M059J (cell line): ENCODE measurements at places on chromosomes 2 and 18.

DNA sequence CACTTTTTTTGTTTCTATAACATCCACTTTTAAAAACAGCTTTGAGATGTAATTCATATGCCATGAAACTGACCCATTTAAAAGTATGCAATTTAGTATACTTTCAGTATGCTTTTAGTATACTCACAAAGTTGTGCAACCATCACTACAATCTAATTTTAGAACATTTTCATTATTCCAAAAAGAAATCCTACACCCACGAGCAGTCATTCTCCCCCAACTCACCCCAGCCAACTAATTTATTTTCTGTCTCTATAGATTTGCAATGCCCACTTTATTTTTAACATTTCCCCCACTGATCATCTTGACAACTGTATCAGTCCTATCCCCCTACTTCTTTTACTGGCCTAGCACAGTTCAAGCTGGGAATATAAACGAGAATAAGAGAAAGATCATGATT, 39.1 kb downstream of the FAM98A start:
- no peak for DNase-seq

DNA sequence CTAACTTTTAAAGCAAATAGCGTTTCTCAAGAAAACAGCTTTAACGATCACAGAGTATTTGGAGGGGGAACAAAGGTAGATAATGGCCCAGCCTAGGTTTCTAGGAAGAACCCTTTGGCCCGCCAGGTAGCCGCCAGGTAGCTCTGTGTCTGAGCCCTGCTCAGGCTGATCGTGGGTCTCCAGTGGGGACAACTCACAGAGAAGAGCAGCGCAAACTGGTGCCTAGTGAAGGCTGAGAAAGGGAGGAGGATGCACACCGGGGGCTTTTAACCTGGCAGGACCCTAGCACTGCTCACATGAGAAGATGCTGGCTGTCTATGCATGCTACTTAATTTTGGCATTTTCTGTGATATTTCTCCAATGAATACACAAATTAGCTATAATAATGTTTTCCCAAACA, 5.8 kb downstream of the NGEF start:
- DNase-seq: no peak

DNA sequence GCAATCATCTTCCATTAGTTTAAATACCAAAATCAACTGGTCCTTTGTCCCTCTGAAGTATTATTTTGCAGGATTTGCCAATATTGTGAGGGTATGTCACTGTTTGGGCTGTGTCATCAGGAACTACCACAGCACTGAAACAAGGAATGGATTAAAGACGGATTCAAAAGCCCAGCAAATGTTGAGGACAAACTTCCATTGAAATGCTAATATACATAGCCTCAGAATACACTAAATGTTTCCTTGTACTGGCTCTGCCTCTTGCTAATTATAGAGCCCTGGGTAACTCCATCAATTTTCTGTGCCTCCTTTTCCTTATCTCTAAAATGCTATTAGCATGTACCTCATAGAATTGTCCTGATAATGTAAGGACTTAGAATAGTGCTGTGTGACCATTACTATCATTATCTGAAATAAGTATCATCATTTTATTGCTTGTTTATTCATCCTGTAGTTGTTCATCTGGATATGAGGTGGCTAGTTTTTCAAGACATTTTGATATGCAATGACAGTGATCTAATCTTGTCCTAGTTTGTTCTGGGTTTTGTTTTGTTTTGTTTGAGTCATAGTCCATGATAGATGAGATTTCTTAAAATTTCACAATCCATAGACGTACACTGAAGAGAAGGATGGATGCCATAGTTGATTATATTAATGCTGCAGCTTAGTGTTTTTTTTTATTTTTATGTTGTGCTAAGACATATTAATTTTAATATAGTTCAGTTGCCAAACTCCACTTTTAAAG, 333.4 kb upstream of the KCNH7 start:
- no peak for DNase-seq

DNA sequence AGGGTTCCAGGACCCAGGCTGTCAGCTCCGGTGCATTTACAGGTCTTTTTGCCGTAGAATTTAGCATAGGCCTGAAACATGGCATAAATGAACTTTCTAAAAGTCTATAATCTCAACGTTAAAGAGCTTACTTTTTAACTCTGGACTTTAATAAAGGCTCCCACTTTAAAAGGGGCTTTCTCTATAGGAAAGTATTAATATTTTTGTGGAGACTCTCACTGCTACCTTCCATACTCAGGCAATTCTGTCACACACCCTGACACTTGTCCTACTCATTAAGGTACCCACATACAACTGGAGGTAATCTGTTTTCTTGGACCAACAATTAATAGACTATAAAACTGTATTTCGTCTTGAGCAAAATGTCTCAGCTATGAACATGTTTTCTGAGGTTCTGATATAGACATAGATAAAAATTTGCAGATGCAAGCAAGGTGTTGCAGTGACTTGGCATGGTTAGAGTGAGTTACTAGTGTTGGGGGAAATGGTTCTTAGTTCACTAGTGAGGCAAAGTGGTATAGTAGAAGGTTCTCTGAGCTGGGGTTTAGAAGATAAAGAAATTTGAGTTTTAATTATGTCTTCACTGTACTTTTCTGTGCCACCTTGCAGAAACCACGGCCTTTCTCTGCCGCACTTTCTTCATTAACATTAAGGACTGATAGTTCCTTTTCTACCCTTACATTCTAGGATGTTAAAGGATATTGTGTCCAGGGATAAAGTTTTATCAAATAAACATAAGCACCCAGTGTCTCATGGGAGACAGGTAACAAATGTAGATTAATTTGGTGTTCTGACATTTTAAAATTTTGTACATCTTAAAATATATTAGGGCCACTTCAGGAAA, 10.8 kb upstream of the NR4A2 start:
- DNase-seq: no peak

DNA sequence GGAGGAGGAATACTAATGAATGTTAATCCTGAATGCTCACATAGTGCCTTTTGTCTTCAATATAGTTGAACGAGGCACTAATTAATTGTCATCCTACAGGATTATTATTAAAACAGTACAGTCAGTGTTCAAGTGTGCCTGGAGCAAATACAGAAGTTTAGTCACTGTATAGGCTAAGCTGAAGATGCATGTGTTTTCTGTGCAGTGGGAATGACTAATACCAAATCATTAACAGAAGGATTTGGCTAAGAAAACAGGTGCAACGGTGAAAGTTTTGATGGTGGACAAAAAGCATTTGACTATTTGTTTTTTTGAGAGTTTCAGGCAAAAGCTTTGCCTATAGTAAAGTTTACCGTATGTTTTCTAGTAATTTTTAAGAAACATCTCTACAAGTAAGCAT, 62.8 kb downstream of the DCC start:
- DNase-seq: no peak

GRCh38 chr2:239720361-239721360, 304.5 kb downstream of the NDUFA10 start:
- no peak for DNase-seq

DNA sequence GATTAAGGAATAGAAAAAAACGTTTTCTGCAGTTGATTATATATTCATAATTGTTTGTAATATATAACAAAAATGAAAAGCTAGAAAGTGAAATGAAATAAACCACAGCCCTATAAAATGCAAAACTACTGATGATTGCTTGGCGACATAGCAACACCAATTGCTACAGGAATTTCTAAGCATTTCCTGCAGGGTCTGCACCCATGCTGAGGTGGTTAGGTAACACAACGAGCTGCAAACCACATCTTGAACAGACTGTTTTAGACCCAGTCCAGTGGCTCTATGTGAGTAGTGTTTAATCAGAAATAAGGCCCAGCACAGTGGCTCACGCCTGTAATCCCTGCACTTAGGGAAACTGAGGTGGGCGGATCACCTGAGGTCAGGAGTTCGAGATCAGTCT, 17.2 kb upstream of the UGT1A9 start:
- DNase-seq: no peak

GRCh38 chr18:36386150-36386920, 88.8 kb downstream of the FHOD3 start:
- peak; percentile 26 for DNase-seq
